Epithelial cell of alveolus of lung (primary cell): ENCODE measurements at places on chromosomes 2 and 18. TPM values are rescaled to one million over a fixed set of nuclear protein-coding genes. Genes with fewer than 3 reads are reported as not detected.

Gene SMCHD1
- 32.6 and 32.9 TPM in 2 replicates for total RNA-seq

Gene SULT1C2
- total RNA-seq: not detected in 2 replicates

Gene GPR45
- total RNA-seq: not detected in 2 replicates

Gene LOXHD1
- not detected in 2 replicates for total RNA-seq

Gene ANKRD62
- not detected in 2 replicates for total RNA-seq

Gene CNGA3
- not detected in 2 replicates for total RNA-seq

Gene DSEL
- 12.2 and 30.4 TPM in 2 replicates for total RNA-seq

Gene VWA3B
- total RNA-seq: not detected in 2 replicates

Gene RESP18
- total RNA-seq: not detected in 2 replicates

Gene DTNA
- total RNA-seq: 6.6 and 10.2 TPM in 2 replicates

Gene FAM237A
- not detected in 2 replicates for total RNA-seq
